ENCODE measurements at places on chromosomes 4 and X. TPM values are rescaled to one million over a fixed set of nuclear protein-coding genes. Genes with fewer than 3 reads are reported as not detected.

Gene WNK3
- 3.7 TPM for total RNA-seq

Gene HMGN5
- total RNA-seq = not detected

Gene RAB33A
- 1.6 TPM for total RNA-seq

Gene ETDB
- not detected for total RNA-seq

Gene GAB1
- 36.0 TPM for total RNA-seq

Gene PDE6B
- 8.9 TPM for total RNA-seq

Gene EDA
- total RNA-seq = 11.0 TPM

Gene ARX
- 0.52 TPM for total RNA-seq

Gene SMIM31
- total RNA-seq = not detected

All from skeletal muscle tissue (tissue), 5 donors.